ENCODE measurements at places on chromosomes 1 and 21. TPM values are rescaled to one million over a fixed set of nuclear protein-coding genes. Genes with fewer than 3 reads are reported as not detected.

DNA sequence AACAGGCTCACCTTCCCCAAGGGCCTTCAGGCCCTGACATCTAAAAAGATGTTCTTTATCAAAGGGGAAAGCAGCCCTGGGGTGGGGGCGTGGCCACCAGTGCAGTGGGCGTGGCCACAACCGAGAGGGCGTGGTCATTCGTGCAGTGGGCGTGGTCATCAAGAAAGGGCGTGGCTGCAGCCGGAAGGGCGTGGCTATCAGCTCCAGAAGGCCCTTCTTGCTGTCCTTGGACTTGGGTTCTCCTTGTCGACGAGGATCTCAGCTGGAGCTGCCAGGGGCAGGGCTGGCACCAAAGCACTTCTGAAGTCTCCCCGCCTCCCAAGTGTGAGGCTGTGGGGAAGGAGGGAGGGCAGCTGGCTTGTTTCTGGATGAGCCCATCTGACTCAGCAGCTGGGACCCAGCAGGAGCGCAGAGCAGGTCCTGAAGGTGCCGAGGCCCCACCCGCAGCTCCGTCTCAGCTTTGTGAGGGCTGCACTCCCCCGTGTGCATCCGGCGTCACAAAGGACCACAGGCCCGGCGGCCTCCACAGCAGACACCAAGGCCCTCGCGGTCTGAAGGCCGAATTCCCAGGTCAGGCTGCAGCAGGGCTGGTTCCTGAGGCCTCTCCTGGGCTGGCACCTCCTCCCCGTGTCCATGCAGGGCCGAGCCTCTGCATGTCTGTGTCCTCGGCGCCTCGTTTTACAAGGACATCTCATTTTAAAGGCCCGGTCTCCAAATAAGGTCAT, 12.8 kb downstream of the PDE9A start:
- no peak for DNase-seq

- DNase-seq: no peak
These were observed 17.7 kb downstream of the NGF start for GRCh38 chr1:115320377-115320776.

- DNase-seq: no peak
These were observed 24.1 kb upstream of the PLA2G4A start for GRCh38 chr1:186804679-186805078.

DNA sequence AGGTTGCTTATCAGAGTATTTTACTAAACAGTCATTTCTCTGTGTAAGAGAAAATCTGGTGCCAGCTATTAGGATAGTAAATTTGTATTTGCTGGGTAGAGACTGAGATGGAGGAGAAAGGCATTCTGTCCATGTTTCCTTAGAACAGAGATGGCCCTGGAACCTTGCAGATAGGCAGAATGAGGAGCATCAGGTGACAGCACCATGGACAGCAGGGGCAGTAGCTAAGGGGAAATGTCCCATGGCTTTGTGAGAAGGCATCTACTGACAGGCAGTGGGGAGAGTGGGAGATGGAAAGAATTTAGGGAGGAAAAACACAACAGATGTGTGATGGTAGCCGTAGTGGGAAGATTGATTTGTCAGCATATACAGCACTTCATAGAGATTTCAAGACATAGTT, 105.0 kb downstream of the PRRX1 start:
- no peak for DNase-seq

GRCh38 chr1:114032271-114033215, 53.3 kb downstream of the OLFML3 start:
- DNase-seq: no peak

GRCh38 chr1:210263963-210264362, 31.4 kb downstream of the SERTAD4 start:
- DNase-seq: no peak

- DNase-seq: no peak
These were observed 6.2 kb upstream of the LAPTM5 start for GRCh38 chr1:30763651-30764248.

- no peak for DNase-seq
These were observed 91.0 kb upstream of the FMN2 start for GRCh38 chr1:240000634-240001033.

GRCh38 chr1:109901524-109902145, 9.0 kb upstream of the CSF1 start:
- DNase-seq: no peak

DNA sequence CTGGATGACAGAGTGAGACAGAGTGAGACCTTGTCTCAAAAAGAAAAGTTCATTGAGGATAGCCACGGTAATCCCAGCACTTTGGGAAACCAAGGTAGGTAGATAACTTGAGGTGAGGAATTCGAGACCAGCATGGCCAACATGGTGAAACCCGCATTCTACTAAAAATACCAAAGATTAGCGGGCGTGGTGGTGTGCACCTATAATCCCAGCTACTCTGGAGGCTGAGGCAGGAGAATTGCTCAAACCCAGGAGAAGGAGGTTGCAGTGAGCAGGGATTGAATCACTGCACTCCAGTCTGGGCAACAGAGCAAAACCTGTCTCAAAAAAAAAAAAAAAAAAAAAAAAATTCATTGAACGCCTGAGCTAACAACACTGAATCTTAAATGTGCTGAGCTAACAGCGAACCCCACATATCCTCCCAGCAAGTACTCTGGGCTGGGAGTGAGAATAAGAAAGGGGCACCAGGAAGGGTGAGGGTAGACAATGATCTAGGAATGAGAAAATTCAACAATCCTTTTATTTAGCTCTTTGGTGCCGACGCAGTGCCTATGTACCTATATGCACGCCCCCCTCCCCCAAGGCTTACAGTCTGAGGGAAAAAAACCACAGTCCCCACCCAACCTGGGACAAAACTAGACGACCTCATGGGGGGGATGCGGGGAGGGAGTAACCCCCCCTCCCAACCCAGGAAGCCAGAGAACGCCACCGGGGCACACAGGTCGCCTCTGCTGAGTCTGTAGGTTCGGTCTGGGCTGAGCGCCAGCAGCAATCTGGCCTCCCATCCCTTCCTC, 1.4 kb upstream of the CACNA1S start:
- DNase-seq: no peak

DNA sequence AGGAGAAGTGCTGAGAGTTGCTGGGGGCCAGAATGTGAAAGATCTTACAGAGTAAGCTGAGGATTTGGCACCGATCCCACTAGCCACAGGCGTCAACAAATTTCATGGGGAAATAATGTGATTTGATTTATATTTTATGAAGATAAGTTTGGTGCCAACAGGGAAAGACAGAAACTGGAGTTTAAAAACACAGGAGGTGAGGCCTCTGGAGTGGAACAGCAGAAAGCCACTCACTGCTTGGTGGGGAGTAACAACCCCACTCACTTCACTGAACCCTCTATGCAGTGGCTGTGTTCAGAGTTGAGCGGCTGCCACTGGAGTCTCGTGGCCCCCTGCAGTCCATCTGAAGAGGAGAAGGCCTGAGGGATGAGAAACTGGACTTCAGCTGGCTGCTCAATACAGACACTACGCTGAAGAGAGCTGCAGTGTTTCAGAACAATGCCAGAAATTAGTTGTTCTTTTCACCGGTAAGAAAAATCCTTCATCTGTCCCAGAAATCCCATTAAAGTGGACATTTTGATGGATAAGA, 48.0 kb upstream of the RXRG start:
- DNase-seq: no peak

DNA sequence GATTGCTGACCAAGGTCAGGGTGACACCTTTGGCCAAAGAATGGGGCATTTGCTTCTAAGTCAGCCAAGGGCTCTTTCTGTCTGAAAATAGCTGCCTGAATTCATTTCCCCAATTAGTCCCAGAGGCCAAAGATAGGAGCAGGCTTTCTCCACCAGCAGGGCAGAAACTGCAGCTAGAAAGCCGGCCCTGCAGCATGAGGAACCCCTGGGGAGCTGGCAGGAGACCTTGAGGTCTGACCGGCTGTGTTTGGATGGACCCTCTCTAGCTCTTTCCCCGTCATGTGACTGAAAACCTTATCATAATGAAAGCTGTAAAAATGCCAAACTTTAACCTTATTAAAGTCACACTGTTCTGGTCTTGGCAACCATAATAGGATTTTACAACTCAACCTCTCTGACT, 93.4 kb downstream of the CD58 start:
- no peak for DNase-seq

Gene ARHGEF16
- polyA plus RNA-seq: 15.3 TPM
